Adrenal gland (tissue), 19 donors: ENCODE measurements at places on chromosomes 7 and 10.

GRCh38 chr7:20395104-20395503, 64.4 kb downstream of the ITGB8 start:
- no peak for DNase-seq

DNA sequence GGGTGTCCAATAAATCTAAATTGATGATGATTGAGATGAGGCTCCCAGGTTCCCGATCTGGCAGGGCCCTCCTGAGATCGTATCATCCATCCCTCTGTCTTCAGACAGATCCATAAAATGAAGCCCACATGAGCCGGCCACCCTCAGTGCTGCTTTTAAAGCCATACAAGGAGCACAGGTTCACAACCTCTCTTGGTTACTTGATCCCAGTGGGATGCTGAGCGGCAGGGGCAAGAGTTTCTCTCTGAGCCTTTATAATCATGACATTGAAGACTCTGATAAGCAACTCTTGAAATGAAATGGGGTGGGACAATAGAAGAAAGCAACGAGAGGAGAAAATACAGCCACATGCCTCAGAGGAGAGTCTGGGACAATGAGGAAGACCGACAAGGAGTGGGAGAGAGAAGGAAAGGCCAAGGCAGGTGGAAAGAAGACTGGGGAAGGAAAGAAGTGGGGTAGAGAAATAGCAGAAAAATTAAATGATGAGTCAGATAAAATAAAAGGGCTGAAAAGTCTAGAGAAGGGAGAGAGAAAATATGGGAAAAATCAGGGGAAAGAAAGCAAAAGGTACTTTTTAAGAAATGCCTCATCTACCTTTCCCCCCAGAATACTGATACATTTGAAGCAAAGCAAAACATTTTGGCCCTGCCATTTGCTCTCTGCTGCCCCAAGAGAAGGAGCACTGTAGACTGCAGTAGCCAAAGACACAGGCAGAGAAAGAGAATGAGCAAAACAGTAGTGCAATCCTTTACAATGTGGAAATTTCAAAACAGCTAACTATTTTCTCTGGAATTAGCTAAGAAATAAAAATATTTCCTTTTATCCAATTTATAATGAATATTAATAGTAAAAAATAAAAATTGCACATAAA, 14.6 kb downstream of the GBX1 start:
- DNase-seq, result no peak

- DNase-seq, result no peak
Measured at GRCh38 chr7:69620063-69620462, 21.8 kb downstream of the AUTS2 start.

DNA sequence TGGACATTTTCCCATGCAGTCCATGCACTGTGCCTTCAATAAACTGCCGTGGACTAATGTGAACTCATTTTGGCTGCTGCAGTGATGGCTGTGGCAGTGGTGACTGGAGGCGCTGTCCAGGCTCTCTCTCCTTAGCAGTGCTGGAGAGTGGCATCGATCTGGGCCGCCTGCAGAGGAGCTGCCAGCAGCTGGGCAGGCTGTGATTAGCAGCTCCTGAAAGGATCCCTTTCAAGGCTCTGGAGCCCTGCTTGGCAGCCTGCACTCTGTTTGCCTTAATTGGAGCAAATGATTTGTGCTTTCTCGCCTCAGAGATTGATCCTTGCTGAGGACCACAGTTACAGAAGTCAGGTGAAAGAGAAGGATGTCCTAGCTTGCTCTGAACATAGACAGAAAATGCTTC, 130.1 kb upstream of the VWC2 start:
- no peak for DNase-seq
